Stimulated activated CD4-positive, alpha-beta T cell treated with anti-CD3 and anti-CD28 coated beads, Interleukin-1b, Interleukin-23, amount 100 ng/mL, for 1 hour (primary cell): ENCODE measurements at places on chromosomes 11 and 22.

DNA sequence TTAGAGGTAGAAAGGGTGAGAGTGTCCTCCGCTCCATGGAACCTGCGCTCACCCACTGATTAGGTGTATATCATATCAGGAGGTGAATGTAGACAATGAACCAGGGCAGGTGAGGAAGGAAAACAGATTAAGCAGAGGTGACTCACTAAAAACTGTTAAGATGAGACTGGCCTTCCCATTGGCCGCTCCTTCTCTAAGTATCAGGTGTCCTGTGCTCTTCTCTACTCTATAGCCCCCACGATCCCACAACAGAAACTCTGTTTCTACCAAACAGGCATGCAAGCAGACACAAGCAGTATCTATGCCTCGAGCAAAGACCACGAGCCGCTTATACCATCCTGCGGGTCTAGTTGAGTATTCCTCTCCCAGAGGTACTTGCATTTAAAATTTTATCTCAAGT lies 103.1 kb downstream of the SNX19 start:
- DNase-seq, result no peak

DNA sequence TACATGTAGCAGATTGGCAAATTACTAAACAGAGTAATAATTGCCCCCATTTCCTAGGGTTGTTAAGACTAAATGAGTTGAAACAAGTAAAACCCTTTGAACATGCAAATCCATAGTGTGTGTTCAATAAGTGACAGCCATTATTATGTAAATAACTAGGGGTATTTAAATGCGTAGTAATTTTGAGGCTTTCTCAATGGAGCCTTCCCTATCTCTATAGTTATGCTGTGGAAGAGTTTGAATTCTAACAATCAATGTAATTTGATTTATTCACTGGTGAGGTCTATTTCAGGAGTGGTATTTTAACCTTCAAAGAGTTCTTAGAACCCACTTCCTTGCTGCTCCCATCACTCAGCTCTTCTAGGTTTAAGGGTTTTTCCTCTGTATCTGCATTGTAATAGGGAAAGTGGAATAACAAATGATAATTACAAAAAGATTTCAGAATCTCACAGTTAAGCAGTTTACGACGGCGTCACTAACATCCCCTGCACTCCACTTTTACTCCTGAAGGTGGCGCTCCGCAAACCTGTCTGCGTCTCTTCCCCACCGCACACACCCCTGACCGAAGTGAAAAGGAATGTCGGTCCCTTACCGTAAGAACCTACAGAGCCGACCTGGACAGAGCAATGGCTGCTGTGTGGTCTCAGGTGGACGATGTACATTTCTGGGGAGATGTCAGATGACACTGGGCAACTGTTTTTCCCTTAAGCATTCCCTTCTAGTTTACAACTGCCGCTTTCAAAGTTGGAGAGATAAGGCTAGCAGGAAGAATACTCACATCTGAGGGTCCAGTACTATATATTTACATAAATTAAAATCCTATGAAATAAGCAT lies 80.8 kb downstream of the ZC3H12C start:
- peak; percentile 7 for DNase-seq

DNA sequence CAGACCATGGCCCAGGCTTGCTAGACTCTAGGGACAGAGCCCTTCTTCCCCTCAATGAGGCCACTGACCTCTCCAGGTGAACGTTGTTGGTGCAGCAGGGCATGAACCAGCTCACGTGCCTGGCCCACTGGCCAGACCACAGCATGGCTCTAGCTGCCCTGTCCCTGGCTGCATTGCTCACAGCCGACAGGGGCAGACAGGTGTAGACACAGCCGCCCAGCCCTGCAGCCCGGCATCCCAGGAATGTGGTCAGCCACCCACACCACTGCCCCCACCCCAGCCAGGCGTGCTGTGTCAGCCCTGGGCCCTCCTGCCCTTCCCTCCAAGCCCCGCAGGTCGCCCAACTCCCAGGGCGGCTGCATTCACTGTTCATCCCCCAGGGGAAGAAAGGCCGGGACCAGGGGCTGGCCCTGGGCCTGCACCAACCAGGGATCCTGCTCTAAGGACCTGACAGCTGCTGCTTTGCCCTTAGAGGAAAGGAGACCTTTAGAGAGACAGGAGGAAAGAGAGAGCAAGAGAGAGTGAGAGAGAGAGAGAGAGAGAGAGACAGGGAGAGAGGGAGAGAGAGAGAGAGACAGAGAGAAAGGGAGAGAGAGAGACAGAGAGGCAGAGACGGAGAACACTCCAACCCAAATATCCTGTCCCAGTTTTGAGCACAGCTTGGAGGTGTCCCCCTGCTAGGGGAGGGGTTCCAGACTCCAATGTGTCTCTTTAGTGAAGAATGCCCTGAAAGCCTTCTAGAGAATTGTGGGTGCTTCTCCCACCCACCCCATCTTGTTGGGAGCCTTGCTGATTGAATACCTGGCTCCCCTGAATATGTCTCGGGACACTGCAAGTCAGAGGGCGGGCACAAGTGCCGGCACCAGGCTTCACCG lies 44.2 kb upstream of the LINC01488 start:
- no peak for DNase-seq

GRCh38 chr11:614021-614622 lies 1.6 kb downstream of the IRF7 start:
- no peak for DNase-seq

DNA sequence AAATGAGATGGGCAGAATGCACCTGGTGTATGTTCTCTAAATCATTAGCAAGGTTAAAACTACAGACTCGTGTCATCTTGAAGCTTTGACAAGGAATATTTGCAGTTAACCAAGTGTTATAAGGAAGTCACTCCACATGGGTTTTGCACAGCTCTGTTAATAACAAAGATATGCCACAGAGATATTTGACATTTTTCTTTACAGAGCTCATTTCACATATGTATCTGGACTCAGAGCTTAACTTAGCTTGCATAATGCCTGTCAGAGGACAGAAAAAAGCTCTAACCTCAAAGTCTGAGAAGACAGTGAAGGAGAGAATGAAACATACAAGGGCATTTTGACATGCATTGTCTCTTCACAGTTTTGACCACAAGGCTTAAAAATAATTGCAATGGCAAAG lies 105.5 kb downstream of the C11orf87 start:
- DNase-seq, result no peak

DNA sequence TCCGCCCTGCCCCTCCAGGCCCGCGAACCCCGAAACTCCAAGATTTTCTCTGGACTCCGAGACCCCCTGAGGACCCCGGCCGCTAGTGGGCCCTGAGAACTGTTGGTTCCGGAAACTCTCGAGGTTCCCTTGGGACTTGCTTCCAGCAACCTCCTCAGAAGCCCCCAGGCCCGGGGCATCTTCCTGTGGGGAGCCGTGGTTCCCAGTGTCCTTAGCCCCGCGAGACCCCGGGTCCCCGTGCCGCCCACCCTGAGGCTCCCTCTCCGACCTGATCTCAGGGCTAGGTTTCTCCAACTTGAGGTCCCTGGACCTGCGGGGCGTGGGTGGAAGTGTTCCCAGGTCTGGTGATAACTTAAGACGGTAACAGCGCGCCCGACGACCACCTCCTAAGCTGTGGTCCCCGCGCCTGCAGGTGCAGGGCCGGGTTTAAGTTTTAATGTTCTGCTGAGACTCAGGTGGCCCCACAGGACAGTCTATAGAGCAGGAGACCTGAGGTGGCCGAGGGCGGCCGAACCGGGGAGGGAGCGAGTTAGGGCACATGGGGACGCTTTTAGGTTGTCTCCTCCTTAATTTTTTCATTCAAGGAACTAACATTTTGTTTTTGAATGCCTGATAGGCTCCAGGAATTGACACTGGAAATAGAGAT lies 720 bp downstream of the FAM118A start:
- no peak for DNase-seq

- DNase-seq, result no peak
Measured at GRCh38 chr22:37090920-37091695, 18.4 kb downstream of the TMPRSS6 start.
